A172 (cell line): ENCODE measurements at places on chromosomes 13 and 19. TPM values are rescaled to one million over a fixed set of nuclear protein-coding genes. Genes with fewer than 3 reads are reported as not detected.
A peak's percentile ranks its signal among the peaks of the same experiment; 100 is the strongest.

- no peak for DNase-seq
Observed at GRCh38 chr13:37273836-37274235, 168.4 kb upstream of the CSNK1A1L start.

FAM124A gene
- 2.8 and 4.0 TPM in 2 replicates for total RNA-seq

SLC10A2 gene
- not detected in 2 replicates for total RNA-seq

DNA sequence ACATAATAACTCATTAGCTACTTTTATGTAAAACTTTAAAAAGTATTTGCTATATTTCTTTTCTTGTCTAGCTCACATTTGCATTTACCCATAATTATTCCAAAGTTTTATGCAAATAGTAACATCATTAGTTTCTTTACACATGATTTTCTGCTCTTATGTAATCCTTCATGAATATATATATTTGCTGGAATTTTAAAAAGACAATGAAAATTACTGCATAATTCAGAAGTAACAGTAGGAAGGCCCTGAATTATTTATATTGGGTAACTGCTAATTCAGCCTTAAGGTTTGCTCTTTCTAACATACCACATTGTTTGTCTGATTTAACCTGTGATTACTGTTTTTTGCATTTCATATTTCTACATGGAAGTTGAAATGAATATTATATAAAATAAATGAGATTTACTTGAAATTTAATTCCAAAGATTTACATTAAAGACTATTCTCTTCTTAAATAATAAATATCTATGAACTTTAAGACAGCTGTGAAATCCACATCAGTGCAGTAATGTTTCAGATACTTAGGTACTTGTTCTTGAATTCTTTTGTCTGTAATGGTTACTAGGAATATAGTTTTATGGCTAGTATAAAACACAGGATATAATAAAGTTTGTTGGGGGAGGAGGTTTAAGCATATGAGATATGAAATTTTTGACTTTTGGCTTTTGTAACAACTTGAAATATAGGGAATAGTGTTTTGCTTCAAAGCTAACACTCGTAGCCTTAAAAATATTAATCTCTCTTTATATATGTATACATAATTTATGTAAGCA is 46.0 kb downstream of the B3GLCT start:
- no peak for DNase-seq

DNA sequence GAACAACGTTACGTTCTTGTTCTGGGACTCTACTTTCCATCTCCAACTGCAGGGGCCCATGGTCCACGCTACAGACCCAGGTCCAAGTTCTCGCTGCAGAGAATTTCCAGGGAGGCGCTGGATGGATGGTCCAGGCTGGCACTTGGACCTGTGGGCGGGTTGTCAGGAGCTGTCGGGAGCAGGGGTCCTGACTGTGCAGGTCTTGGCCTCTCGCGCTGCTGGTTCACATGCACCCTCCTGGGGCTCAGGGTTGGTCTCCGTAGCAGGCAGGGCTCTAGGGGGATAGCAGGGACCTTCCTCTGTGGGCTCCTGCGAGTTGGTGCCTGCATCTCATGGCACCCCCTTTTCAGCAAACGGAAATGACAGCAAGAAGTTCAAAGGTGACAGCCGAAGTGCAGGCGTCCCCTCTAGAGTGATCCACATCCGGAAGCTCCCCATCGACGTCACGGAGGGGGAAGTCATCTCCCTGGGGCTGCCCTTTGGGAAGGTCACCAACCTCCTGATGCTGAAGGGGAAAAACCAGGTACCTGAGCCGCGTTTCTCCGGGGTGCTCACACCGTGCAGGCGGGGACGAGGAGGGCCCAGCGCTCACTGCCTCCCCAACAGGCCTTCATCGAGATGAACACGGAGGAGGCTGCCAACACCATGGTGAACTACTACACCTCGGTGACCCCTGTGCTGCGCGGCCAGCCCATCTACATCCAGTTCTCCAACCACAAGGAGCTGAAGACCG is 6.6 kb downstream of the PTBP1 start:
- no peak for DNase-seq

DKKL1 gene
- 0.21 TPM in 1 of 2 replicates, not detected in the other for total RNA-seq

FSD1 gene
- 43.2 and 61.1 TPM in 2 replicates for total RNA-seq

PODNL1 gene
- total RNA-seq: 1.1 and 2.7 TPM in 2 replicates

ZNF497 gene
- 1.7 and 2.4 TPM in 2 replicates for total RNA-seq

DNA sequence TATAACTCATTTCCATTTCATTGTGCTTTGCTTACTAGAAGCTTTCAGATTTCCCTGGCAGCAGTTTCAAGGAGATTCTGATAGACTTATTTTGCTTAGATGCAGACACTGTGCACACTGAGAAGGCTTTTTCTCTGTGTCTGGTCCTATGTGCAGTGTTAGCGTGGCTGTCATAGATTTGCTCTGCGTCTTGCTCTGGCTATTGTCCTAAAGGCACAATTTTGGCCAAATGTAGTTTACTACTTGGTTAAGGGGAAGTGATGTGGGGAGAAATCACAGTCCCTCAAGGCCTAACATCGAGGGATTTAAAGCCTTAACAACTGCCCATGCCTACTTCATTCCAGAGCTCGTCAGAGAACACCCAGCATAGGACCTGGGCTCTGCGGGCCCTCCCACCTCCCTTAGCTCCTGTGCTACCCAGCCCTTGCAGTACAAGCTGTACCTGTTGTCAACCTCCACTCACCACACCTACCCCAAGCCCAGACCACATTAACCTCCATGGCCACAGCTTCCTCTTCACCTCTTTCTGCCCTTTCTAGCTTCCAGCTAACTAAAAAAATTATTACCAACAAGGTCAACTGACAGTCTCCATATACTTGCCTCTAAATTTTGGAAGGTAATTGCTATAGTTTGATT is 38.9 kb upstream of the KATNAL1 start:
- no peak for DNase-seq

GRCh38 chr13:108195146-108195545 is 20.2 kb downstream of the LIG4 start:
- DNase-seq: no peak

PTPRS gene
- 66.3 and 75.1 TPM in 2 replicates for total RNA-seq

GRCh38 chr13:35165205-35165604 is 223.1 kb downstream of the NBEA start:
- DNase-seq: no peak

DNA sequence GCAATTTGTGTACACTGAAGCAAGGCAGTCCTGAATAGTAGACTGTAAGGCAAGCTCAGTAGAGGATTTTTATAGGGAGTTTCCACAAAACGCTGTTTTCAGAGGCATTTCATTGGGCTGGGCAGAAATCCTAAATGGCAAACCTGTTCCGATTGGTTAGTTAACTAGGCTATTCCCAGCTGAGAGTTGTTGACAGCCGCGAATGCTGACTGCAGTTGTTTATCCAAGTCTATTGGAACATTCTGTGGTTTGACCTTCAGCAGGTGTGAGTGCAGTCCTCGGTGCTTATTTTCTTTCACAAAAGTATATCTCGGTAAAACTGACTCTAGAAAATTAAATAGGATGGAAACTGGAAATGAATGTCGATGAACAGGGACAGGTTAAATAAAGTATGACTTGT is 45.4 kb downstream of the TPT1 start:
- peak; percentile 47 for DNase-seq

GRCh38 chr13:44429311-44429710 is 55.7 kb downstream of the SERP2 start:
- no peak for DNase-seq

PROZ gene
- total RNA-seq: not detected in 2 replicates

DNA sequence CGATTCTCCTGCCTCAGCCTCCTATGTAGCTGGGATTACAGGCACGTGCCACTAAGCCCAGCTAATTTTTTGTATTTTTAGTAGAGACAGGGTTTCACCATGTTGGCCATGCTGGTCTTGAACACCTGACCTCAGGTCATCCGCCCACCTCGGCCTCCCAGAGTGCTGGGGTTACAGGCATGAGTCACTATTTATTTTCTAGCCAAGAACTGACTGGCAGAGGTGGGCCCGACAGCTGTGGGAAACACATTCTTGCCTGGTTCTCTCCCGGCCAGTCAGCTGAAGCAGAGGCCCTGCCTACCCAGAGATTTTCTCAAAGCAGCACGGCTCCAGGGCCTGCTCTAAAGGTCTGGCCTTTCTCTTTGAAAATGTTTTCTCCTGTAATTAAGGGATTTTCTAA is 108.0 kb downstream of the KCTD15 start:
- DNase-seq: peak; percentile 31

- no peak for DNase-seq
Observed at GRCh38 chr13:112179995-112180394, 113.0 kb downstream of the SOX1 start.

FXYD7 gene
- not detected in 2 replicates for total RNA-seq

DNA sequence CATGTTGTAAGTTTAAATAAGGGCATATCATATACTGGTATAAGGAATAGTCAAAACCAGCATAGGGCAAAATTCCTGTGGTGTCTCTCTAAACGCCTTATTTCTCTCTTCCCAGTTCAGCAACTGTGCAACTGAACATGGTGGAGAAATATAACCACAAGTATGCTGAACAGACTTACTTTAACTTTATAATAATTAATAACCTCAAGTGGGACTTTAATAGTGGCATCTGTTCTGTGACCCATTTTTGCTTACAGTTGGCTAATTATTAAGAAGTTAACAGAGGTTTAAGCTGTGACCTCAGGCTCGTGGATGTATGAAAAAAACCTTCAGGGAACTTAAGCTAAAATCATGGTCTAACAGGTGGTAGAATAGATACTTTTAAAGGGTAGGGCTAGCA is 54.3 kb downstream of the MICU2 start:
- DNase-seq: no peak

DNA sequence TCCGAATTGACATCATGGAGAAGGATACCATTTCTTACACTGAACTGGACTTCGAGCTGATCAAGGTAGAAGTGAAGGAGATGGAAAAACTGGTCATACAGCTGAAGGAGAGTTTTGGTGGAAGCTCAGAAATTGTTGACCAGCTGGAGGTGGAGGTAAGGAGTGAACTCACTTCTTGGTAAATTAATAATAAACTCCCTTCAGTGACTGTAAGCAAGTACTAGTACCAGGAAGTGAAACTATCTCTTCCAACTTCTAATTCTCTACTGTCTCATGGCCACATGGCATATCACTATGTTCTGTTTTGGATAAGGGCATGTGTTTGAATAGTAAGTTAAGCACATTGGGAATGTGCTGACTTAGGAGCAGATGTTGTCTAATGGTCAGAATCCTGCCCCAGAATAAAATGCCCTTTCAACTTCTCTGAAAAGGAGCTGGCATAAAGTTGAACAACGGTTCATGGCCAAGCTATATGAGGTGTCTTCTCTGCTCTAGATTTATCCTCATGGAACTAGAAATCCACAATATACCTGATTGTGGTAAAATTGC is 13.4 kb downstream of the OLFM4 start:
- DNase-seq: no peak

CLEC17A gene
- total RNA-seq: not detected in 2 replicates

GRCh38 chr13:92954746-92955145 is 271.9 kb upstream of the GPC6 start:
- DNase-seq: no peak

- no peak for DNase-seq
Observed at GRCh38 chr13:89791971-89792630, 1555.4 kb upstream of the MIR17HG start.

MED26 gene
- total RNA-seq: 8.5 and 10.0 TPM in 2 replicates

DNA sequence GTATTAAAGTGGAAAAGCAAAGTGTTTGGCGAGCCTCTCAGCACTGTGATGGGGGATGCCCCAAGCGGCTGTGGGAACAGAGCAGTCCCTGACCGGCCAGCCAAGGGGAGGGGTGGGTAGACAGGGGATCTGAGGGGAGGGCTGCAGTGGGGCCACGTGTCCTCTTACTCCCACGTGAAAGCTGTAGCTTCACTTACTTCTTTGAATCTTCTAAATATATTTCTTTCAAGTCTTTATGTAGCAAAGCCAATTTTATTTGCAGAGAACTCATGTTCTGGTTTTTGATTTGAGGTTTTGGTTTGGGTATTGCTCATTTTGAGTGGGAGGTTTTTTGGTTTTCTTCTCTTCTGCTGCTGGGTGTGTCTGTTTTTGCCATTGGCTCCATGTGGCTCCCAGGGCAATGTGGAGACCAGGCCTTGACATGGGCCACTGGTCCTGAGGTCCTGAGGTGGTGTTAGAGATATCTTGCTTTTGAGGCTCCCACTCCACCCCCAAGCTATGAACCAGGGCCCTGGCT is 17.7 kb upstream of the OVOL3 start:
- DNase-seq: no peak

DNA sequence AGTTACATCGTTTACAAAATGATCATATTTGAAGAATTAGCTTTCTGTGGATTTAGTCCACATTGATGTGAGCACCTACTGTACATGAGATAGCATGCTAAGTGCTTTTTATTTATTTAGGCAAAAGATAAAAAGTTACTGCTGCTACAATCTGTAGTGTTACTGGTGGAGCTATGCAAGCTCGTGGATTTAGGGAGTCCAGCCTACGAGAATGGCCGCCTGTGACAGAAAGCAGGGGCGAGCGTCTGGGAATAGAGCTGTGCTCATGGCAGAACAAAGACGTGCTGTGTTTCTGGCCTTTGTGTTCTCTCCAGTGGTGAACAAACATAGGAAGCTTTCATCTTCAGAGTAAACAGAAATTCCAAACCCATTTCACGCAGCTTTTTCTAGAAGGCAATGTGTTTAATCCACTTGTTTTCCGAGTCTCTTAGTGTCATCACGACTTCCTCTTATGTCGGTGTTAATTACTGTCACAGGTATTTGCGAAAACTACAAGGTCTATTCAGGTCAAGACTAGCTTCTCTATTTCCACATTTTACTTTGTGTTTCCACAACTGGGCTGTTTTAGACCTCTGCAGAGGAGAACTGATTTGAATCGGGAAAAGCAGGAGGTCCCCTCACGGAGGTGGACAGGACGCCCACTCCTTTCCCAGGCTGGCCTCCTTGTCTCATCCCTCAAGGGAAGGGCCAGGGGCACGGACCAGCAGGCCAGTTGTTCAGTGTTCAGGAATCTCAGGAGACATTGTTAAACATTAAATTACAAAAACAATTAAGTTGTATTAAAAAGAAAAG is 67.3 kb downstream of the ATP11A start:
- DNase-seq: no peak

CYP2S1 gene
- 1.4 and 9.2 TPM in 2 replicates for total RNA-seq

GRCh38 chr13:26497968-26498511 is 59.4 kb upstream of the WASF3 start:
- DNase-seq: no peak

DNA sequence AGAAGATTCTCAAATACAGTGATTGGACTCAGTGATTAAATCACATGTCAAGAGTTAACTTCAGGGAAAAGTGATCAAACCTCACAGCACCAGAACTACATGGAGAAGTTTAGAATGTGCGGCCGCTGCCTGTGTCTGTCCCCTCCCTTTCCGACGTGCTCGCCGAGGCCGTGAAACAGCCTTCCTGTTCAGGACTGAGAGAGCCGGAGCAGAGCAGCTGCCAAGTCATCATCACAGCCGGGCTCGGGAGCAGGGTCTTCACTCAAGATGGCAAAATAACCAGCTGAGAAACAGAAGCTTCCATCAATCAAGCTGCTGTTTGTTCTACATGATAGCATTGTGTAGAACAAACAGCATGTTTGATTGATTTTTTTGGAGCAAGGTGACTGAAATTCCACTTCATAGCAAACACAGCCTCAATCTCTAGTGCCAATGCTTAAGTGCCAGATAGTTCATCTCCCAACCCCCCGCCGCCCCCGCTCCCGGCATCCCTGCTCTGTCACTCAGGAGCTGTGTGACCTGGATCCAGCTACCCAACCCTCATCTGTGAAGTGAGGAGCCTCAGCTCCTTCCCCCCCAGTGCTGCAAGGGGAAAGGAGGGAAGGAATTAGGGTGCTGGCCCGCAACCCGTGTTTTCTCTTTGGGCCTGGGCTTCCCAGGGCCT is 70.6 kb downstream of the HSPH1 start:
- DNase-seq: no peak

CUL4A gene
- 142 and 154 TPM in 2 replicates for total RNA-seq

FFAR2 gene
- total RNA-seq: not detected in 2 replicates
